ENCODE measurements at places on chromosomes 6 and 20.

- no peak for DNase-seq
Observed at GRCh38 chr20:61191096-61191495, 61.0 kb upstream of the CDH4 start.

DNA sequence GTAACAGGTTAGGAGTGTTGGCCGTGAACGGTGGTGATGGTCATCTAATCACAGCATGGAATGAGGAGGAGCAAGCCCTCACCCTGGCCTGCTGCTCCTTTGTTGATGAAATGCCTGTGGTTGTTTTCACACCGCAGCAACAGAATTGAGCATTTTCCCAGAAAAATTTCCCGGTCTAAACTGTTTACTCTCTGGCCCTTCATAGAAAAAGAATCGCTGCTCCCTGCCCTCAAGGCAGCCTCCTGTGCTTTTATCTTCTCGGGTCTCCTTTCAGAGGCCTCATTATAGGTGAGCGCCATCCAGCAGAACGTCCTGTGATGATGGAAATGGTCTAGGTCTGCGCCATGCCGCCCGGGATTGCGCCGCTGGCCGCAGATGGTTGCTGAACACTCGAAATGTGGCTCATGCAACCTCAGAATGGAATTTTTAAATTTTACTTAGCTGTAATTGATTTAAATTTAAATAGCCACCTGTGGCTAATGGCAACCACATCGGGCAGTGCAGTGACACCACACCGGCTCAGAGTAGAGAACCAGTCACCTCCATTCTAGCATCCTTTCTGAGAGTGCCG is 30.2 kb downstream of the PHACTR3 start:
- DNase-seq: no peak

DNA sequence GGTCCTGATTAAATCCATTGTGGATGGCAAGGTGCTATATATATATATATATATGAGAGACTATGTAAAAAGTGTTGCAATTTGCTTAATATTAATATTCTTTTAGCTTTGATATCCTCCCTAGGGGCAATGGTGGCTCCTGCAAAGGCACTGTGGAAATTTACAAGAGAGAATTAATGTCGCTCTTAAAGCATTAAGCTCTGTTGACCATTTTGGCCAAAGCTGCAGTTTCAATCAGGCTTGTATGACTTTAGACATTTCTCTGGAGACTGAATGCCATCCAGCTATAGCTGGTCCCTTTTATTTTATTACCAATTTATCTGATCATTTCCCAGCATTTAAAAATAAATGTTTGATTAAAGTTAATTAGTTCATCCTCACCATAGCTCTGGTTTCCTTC is 155.3 kb downstream of the JARID2 start:
- DNase-seq: no peak

DNA sequence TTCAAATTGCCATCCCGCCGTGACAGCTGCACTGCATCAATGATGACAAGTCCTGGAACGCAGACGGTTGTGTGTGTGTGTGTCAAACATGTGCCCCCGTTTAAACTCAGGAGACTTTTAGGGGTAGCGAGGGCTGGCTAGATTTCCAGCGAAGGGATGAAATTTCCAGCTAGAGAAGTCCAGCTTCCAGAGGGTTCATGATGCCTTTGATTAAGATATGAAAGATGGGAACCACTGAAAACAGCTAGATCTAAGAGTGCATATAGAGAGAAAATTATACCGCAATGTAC is 644 bp downstream of the KIZ start:
- DNase-seq: peak; percentile 19

DNA sequence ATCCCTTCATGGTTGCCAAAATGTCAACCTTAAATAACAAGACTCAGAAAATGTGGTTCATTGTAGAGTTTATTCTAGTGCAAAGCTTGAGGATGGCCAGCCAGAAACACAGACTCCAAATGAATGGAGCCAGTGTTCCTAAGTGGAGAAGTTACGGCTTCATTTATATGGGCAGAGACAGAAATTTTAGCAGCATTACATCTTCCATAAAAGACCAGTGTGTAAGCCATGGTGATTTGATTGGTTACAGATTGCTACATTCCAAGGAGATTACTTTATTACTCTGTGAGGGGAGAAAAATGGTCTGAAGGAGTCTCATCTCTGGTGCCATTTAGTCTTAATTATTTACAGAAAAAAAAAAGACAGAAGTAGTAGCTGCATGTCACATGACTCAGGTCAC is 97.8 kb downstream of the OTOR start:
- no peak for DNase-seq

DNA sequence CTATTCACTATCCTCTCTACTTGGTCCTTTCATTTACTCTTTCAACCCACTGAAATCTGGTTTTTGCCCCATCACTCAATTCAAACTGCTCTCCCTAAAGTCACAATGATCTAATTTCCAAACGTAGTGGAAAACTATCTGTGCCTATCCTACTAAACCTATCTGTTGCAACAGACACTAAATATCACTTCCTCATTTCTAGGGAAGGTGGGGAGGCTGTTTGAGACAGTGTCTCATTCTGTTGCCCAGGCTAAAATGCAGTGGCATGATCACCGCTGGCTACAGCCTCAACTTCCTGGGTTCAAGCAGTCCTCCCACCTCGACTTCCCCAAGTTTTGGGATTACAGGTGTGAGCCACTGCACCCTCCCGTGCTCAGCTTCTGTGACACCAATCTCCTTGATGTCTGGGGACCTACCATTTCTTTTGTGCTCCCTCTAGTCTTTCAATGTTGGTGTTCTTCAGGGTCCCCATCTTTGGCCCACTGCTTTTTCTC is 8.8 kb downstream of the RANBP9 start:
- DNase-seq: peak; percentile 72
